ENCODE measurements at places on chromosomes 16 and 17.

DNA sequence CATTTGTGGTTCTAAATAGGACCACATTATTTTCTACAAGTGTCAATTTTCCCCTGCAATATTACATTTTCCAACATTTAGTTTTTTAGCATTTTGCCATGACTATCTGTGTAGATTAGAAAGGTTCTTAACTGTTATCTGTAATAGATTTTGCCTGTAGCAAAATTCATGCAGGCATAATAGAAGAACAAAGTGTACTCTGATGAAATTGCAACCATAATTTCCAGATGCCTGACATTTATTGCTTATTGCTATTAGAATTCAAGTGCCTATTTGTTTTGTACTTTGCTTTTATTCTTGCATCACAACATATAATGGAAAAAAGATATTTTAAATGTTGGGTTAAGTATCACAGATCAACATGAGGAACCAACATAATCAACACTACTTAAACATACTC lies 337.7 kb downstream of the TOX3 start:
- DNase-seq, result no peak

DNA sequence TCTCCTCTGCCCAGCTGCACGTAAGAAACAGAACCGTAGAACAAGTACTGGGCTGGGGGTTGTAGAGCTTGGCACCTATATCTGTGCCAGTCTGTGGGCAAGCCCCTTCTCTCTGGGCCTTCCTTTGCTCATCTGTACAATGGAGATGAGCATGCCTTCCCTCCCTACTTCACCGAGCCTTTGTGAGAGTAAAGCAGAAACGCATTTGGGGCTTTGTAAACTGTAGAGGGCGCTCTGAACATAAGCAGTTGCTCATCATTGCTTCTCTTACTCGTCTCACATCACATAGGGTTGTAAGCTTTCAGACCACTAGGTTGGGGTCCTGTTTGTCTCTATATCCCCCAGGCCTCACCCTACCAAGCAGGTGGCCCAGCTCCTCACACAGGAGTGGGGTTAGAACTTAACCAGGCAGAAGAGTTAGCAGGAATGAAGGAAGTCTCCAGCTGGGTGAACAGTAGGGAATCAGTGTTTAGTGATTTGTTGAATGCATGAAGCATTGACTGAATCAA lies 15.1 kb downstream of the SAMD14 start:
- no peak for DNase-seq

- no peak for DNase-seq
Observed at GRCh38 chr17:10754109-10754508, 24.3 kb upstream of the TMEM220 start.

- DNase-seq, result no peak
Observed at GRCh38 chr17:34651402-34651811, 72.0 kb downstream of the TMEM132E start.

DNA sequence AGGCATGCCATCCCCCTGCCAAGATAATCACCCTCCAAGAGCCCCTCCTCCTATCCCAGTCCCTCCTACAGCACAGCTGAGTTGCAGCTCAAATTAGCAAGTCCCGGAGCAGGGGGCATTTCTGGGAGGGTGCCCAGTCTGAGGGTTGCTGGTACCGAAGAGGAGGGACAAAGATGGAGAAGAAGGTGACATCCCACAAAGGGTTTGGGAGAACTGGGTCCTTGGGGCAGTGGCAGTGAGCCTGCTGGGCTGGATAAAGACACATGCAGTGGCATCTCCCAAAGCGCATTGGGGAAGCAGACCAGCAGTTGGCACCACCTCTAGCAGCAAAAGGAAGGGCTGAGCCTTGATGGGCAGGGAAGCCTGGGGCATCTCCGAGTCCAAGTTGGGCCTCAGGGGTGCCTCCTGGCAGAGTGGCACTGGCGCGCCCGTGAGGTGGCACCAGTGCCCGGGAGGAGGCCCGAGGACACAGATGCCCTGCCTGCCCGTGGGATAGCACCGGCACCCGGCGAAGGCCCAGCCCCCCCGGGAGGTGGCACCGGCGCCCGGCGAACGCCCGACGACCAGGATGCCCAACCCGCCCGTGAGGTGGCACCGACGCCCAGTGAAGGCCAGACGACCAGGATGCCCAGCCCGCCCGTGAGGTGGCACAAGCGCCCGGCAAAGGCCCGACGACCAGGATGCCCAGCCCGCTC lies 622 bp downstream of the TOM1L2 start:
- no peak for DNase-seq

- no peak for DNase-seq
Observed at GRCh38 chr16:47873434-47873833, 282.4 kb downstream of the ABCC12 start.

DNA sequence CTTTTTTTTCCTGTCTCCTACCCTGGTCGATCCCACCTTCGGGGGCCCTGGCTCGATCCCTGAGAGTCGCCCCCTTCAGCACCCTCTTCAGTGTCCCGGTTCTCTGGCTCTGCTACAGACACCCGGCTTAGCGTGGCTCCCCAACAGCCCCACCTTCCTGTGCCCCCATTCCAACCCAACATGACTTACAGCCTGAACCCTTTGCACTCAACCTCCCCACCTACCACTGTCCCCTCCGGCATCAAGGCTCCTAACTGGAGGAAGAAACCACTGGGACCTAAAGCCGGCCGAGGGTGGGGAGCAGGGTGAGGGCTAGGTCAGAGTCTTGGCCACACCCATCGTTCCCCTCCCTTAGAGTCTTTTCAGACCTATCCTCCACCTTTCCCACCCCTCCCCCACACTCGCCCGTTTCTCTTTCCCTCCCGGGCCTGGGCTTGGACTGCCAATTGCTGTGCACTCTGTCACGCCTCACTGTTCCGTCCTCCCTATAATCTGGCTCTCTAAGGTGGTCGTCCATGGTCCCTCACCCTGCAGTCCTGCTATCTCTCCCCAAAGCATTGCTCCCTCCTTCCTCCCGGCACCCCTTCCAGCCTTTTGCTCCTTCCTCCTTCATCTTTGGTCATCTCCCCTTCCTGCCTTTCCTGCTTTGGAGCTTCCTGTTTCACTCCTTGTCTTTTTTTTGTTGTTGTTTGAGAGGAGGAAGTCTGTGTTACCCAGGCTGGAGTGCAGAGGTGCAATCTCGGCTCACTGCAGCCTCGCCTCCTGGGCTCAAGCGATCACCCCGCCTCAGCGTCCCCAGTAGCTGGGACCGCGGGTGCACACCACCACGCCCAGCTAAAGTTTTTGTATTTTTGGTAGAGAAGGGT lies 890 bp upstream of the CLDN7 start:
- no peak for DNase-seq

GRCh38 chr17:16447676-16448075 lies 32.3 kb downstream of the TRPV2 start:
- DNase-seq, result no peak

GRCh38 chr16:73545290-73545689 lies 497.4 kb upstream of the ZFHX3 start:
- no peak for DNase-seq

DNA sequence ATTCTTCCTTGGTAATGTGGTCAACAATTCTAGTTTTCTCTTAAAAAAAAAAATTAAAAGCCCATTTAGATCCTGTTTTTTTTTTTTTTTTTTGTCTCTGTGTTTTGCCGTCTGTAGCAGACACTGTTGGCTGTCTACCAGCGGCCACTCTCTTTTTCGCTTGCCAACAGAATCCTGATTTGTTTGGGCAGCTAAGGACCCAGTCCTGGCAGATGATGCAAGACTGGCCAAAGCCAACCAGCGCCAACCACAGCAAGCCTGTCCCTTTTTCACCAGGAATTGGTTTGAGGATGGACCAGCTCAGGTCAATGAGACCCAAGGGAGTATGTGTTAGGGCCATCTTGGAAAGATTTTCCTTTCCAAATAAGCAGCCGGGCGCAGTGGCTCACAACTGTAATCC lies 28.2 kb downstream of the ST3GAL2 start:
- DNase-seq, result no peak

DNA sequence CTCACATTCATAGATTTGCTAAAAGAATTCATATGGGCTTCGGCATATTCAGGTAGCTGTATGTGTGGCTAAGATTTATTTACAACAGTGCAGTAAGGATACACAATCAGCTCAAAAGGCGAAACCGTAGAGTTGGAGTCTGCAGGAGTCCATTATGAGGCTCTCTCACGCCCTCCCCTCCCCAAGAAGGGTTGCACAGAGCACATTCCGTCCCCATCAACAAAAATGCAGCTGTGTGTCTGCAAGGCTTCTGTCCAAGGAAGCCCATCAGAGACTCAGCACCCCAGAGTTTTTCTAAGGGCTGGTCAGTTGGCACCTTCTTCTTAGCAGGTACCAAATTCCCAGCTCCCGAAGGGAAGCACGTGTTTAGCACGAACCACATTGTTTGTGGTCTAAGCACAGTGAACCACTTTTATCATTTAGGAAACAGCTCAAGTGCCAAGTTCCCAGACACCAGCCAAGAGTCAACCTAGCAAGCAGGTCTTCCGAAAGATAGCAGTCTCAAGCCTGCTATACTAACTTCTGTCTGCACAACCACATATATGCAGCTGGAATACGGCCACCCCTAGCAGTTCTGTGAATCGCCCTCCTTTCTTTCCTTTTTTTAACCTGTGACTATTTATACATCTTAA lies 28.5 kb upstream of the MEAK7 start:
- DNase-seq, result no peak

- no peak for DNase-seq
Observed at GRCh38 chr17:73754886-73755400, 110.7 kb upstream of the SDK2 start.

DNA sequence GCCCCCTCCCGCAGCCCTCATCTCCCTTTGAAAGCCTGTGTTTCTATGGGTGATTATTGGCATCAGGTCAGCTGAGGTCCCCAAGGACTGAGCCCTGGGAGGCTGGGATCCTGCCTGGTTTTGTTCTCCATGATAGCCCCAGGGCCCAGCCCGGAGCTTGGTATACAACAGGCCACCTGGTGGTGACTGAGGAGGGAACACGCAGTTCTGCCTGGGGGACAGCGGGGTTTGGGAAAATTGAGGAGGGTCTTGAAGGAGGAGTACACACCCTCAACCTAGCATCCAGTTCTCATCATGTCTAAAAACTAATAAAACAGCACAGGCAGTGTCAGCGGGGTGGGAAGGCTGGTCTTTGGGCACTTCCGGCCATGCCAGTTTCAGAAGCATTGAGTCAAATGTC lies 335.1 kb downstream of the CPPED1 start:
- no peak for DNase-seq

- no peak for DNase-seq
Observed at GRCh38 chr16:89149386-89149785, 22.2 kb upstream of the CDH15 start.

GRCh38 chr17:31595666-31596381 lies 204.3 kb downstream of the RAB11FIP4 start:
- DNase-seq, result no peak

GRCh38 chr17:82667668-82668000 lies 19.4 kb upstream of the WDR45B start:
- no peak for DNase-seq

DNA sequence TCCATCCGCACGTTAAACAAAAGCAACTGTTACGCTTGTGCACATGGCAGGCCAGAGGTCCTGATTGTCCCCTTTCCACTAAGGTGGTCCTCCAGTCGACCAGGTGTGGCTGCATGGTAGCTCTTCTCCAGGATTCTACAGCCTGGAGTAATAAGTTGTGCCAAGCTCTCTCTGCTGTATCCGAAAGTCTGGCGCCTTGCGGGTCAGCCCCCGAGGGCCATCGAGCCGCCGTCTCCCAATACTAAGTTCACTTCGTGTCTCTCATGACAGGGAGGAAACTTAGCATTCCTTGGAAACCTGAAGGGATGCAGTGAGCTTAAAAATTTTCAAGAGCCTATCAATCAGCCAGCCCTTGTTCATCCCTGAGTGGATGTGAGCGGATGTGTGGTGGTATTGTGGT lies 5.3 kb upstream of the ENDOV start:
- DNase-seq, result no peak

GRCh38 chr17:44390250-44390870 lies 911 bp upstream of the ITGA2B start:
- DNase-seq, result no peak

GRCh38 chr16:8623634-8624033 lies 2.1 kb downstream of the METTL22 start:
- no peak for DNase-seq

- DNase-seq, result no peak
Observed at GRCh38 chr16:88539652-88540345, 30.4 kb upstream of the ZC3H18 start.

GRCh38 chr17:30788918-30789317 lies 35.6 kb downstream of the CRLF3 start:
- DNase-seq, result no peak

DNA sequence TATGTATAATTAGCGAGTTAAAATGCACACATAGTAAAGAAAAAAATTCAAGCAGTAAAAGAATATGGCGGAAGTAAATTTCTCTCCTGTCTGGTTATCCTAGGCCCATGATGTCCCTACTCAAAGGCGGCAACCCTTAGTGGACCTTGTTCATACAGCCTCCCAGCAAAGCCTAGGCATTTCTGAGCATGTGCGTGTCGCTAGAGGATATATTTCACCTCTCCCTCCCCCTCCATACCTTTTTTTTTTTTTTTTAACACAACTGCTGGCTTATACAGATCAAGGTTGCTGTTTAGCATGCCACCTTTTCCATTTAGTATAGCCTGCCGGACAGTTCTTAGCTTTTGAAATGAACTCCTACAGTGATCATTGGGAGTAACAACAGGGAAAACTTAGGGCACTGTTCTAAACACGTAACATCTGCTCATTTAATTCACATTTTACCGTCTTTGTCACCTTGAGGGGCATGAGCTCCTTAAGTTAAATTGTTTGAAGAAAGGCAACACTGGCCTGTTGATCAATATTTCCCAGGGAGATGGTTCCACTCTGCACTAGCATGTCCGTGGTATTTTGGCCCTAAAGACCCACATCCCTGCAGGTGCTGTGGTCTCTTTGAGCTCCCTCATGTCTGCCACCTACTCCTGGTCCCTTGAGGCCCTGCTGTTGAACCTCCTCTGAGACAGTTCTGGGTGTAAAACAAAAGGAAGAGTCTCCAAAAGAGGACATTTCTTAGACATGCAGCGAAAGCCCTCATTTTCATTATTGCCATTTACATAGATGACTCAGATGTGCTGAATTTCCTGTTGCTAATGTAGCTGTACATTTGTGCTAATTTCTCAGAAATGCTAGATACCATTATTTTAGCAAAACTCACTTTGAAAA lies 4.1 kb upstream of the TNFRSF13B start:
- no peak for DNase-seq

- DNase-seq, result peak; percentile 48
Observed at GRCh38 chr16:66364117-66364958, 2.2 kb upstream of the CDH5 start.

DNA sequence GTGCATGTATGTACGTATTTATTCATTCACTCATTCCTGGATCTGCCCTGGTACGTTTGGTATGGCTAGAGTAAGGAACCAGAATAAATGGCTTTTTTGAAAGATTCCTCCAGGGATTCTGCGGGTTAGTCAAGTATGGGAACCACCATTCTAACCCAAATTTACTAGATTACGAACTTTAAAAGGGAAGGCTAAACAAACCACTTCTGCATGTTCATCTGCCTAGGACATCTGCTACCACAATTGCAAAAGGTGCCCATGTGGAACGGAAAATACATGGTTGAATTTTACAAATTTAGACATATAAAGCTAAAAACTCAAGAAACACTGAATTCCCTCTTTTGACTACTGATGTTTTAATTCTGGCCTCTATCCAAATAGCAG lies 22.1 kb downstream of the CYTH1 start:
- DNase-seq, result no peak

- no peak for DNase-seq
Observed at GRCh38 chr17:74919440-74920305, 3.4 kb downstream of the USH1G start.

Measured in renal cortex interstitium (tissue), 15 donors.